Ureter (tissue), 1 donor: ENCODE measurements at places on chromosomes 16 and 17. TPM values are rescaled to one million over a fixed set of nuclear protein-coding genes. Genes with fewer than 3 reads are reported as not detected.

DNA sequence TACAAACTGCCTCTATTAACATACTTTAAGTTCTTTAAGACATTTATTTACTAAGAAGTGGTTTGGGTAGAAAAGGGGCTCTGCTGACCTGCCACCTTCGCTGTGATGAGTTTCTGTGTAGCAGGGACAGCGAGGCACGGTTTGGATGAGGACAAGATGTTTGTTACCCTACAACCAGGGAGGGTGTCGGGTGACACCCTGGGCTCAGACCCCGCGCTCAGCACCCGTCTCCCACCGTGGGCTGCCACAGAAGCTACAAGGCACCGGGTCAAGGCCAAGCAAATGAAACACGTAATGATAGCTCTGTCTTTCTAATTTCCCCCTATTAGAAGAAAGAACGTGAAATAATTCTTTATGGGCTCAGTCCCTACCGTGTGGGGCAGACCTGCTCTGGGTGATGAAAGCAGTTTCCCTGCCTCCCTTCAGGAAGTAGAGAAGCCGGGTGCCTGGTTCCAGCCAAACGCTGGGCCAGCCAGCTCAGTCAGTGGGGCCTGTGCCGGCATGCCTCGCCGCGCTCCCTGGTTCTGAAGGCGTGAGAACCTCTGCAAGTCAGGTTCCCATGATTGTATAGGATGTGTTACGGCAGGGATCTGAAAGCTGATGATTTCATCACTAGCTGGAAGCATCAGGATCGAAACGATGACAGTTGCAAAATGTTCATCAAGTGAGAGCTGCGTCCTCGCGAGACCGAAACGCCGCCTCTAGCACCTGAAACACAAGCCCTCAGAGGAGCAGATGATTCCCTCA is 3.9 kb downstream of the ZNF750 start:
- DNase-seq: peak; percentile 89

DNA sequence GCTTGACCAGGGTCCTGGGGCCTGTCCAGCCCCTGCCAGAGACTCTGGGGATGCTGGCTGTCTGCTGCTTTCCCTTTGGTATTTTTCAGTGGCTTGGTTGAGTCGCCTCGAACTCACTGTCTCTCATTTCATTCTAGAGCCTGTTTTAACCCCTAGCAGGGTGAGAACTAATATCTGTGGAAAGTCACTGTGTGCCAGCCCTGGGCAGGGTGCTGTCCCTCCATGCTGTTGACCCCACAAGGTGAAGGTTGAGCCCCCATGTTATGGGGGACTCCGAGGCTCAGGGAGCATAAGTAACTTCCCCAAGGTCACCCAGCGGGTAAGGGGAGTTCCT is 33.0 kb downstream of the DCAKD start:
- DNase-seq: no peak

GRCh38 chr16:64250866-64251265 is 871.0 kb downstream of the CDH11 start:
- DNase-seq: no peak

Gene PROCA1
- 1.1 TPM for total RNA-seq

Gene TBC1D3G
- total RNA-seq: not detected

DNA sequence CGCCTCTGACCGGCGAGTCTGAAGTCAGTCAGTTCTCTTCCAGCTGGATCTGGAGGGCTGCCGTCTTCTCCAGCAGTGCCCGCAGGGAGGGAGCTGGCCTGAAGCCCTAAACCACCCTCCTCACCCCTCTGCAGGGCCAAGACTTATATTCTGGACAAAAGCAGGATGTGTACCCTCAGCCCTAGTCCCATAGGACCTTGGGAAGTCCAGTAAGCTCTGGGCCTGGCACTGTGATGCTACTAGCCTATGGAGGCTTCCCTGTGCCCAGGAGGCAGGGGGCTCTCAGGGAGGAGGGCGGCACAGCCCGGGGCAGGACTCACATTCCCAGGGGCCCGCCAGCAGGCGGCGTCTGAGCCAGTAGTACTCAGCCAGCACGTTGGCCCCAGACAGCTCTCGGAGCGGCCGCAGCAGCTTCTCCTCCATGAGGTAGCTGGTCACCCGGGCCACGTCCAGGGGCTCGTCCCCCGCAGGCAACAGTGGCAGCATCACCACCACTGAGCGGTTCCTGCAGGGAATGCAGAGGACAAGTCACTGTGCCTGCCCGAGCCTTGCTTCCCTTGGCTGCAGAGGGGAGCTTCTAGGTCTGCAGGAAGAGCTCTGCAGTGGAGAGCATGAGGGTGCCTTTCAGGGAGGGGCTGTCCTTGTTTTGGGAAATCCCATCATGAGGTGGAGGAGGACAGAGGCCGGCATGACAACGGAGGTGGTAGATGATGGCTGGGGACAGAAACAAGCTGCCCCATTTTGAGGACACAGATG is 41.7 kb downstream of the RMI2 start:
- DNase-seq: no peak

GRCh38 chr17:14779241-14779640 is 478.4 kb downstream of the HS3ST3B1 start:
- DNase-seq: no peak

Gene ADAD2
- 0.42 TPM for total RNA-seq

Gene CDRT15L2
- not detected for total RNA-seq

DNA sequence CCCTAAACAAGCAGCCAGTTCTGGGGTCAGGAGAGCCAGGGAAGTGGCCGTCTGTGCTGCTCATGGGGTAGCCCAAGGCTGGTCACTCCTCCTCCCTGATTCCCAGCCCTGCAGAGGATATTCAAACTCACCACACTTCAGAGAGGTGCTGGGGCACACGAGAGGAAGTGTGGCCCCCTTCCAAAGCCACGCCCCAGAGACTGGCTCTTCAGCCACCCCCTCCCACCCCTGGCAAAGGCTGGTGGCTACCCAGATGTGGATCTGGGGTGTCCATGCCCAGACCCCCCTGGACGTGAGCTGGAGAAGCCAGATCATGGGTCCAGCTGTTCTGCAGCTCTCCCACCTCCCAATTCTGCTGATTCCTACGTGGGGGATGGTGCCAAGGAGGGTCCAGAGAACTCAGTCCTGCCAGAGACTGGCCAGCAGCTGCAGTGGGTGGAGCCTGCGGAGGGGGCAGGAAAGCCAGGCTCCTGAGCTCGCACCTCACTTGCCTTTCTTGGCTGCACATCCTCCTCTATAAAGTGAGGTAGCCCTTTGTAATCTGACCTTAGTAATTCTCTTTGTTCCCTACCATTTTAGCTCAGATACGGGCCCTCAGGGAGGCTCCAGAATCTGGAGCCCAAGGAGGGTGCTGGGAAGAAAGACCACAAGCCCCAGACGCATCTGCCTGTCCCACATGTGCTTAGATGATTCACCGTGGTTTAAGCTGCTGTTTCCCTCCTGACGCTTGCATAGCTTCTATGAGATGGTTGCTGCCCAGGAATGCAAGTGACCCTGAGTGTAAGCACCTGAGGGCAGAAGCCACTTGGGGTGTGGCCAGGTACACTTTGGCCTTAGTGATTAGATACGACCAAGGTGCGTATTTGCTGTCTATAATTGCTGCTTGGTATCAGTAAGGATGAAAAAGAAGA is 15.3 kb downstream of the SDK2 start:
- DNase-seq: no peak

GRCh38 chr16:78396046-78396445 is 296.6 kb downstream of the WWOX start:
- DNase-seq: no peak

- no peak for DNase-seq
Measured at GRCh38 chr17:28338056-28338768, 2.7 kb downstream of the TNFAIP1 start.

Gene SLC5A10
- not detected for total RNA-seq

GRCh38 chr16:17845031-17845430 is 374.3 kb upstream of the XYLT1 start:
- DNase-seq: no peak

Gene SRL
- total RNA-seq: 10.1 TPM

DNA sequence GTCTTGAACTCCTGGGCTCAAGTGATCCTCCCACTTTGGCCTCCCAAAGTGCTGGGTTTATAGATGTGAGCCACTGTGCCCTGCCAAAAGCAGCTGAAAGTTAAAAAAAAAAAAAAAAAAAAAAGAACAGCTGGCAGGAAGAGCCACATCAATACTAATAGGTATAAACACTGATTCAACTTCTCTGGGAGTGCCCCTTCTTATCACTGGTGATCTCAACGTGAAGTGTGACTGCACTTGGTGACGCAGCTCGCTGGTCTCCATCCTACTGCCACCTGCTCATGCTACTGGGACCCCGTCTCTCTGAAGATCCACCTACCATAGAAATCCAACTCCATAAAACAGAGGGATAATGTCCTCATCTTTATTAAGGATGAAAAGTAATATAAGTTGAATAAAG is 40.8 kb downstream of the RNF157 start:
- DNase-seq: no peak

Gene ABCC6
- total RNA-seq: 0.29 TPM

Gene WFDC1
- 63.5 TPM for total RNA-seq

- DNase-seq: no peak
Measured at GRCh38 chr17:3964203-3965117, at the start of gene ATP2A3. TSS of gene ATP2A3 (minus strand) at chr17:3964437. CDS start at chr17:3964291, 146 bp downstream.

DNA sequence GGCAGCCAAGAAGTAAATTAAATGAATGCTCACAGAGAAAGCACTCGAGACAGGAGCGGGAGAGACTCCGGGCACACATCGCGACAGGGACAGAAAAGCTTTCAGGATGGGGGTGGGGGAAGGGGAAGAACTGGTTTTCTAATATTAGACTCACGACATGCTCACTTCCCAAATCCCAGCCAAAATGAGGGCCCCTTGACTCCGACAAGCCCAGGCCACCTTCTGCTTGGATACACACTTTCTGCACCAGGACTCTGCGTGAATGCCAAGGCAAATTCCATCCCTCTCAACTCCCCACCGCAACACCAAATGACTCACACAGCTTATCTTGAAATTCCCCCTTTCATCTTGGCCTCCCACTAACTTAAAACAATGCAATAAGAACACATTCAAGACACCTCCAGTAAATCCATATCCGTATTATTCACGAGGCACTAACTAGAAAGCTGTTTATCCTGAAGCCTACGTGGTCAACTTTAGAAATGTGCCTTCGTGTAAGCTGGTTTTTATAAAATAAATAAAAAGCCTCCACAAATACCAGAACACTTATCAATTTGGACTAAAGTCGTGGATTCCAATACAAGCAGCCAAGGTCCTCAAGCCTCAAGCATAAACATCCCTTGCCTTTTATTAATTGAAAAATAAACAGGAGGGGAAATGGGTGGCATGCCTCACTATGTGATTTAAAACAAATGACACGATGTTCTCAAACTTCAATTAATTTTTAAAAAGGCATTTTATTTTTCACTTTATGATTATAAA is 46.1 kb downstream of the NXN start:
- DNase-seq: no peak

DNA sequence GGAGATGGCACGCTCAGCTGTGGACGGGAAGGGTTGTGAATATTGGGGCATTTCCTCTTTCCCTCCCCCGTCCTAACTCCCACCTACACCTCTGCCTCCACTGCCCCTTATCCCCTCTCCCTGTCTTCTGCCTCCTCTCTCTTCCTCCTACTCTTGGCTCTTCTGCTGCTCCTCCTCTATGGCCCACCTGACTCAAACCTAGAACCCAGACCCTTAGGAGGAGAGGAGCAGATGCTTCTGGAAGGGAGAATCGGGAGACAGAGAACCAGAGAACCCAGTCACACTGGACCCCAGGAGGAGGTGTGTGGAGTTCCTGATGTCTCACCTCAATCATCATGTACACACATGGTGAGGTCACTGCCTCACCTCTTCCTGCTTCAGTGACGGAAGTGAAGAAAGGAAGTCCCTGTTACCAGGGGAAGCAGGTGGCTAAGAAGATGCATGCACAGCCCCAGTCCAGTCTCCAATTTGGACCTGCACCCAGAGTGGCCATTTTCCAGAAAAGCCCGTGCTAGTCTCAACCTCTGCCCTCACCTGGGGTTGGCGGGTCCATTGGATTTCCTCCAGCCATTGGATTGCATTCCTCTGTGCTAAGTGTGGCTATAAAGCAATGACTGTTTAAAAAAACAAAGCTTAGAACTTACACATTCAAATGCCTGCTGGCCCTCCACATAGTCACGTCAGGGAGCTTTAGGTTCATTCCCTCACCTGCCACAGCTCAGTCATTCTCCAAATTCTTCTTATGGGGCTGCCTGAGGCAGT is 4.0 kb downstream of the RNF222 start:
- no peak for DNase-seq

GRCh38 chr16:11593581-11593980 is 6.9 kb upstream of the LITAF start:
- DNase-seq: no peak

Gene TMC6
- total RNA-seq: 151 TPM

GRCh38 chr17:28702026-28702751 is 9.5 kb downstream of the PROCA1 start:
- no peak for DNase-seq

GRCh38 chr16:85746460-85747215 is 4.3 kb downstream of the C16orf74 start:
- DNase-seq: peak; percentile 69

Gene ATP1B2
- 10.0 TPM for total RNA-seq

DNA sequence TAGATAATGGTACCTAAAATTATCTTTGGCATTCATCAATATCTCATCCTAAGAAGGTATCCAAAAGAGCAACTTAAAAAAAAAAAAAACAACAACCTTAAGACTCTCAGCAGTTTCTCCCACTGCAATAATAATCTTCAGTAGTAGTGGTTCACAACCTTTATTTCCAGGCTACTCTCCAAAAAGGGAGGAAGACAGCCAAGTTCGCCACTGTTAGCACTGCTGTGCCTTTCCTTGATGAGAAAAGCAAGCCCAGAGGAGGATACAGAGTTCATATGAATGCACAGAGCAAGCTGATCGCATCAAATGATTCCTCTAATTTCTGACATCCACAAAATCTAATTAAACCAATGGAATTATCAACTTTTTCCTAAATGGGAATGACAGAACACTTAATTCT is 199.4 kb downstream of the AATF start:
- no peak for DNase-seq

Gene FOXF1
- total RNA-seq: 31.7 TPM

Gene SLC6A2
- 4.6 TPM for total RNA-seq

DNA sequence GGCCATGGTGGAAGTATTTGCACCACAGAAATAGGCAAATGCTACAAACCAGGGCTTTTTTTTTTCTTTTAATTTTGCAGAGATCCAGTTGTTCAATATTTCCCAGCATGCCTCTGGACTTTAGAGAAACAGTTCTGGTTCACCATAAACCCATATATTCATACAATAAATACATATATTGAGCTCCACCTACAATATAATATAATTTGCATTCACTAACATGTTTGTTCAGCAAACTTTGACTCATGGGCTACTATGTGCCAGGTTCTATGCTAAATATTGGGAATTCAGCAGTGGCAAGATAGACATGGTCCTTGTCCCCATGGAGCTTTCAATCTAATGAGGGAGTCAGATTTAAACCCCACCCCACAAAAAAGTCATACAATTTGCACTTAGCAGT is 3.2 kb downstream of the TMEM114 start:
- DNase-seq: no peak

DNA sequence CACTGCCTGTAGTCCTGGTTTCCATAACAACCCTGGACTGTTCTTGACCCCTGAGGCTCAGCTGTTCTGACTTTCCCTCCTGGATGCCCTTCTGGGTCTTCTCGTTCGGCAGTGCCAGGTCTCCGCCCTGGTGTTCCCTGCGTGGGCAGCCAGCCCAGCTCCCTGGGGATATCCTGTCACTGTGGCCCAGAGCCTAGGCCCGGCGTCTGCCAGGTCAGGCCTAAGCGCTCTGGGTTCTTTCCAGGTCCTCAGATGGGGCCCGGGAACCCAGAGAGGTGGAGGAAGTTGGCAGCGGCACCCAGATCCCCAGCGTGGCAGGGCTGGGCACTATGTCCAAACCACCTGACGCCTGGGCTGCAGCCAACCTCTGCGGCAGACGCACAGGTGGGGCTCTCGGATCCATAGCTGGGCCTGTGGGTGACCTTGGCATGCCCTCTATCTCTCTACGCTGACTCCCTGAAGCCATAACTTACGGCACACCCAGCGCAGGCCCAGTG is 12.5 kb upstream of the ATP2A3 start:
- DNase-seq: peak; percentile 61

Gene OR3A3
- total RNA-seq: not detected
